ENCODE measurements at places on chromosomes 5 and 9.

DNA sequence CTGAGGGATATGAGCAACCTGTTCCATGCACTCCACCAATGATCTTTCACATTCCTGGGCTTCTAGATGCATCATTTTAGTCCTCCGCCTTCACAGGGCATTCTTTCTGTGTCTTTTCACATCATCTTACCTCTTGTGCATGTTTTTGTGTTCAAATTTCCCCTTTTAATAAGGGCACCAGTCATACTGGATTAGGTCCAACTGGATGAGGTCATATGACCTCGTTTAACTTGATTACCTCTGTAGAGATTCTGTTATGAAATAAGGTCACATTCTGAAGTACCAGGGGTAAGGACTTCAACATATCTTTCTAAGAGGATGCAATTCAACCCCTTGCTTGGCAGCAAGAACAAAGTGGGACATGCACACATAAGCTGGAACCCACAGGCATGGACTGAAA is 335.3 kb upstream of the TLE4 start:
- no peak overlapping the region for H3K27ac ChIP-seq
- no peaks in the 10 kb centered on the region for H3K36me3 ChIP-seq
- no peaks in the 10 kb centered on the region for H3K4me1 ChIP-seq
- no peak overlapping the region for H3K4me3 ChIP-seq

GRCh38 chr9:135667463-135668001 is 4.4 kb downstream of the LCN9 start:
- no peaks in the 10 kb centered on the region for H3K36me3 ChIP-seq
- H3K27ac ChIP-seq, result no peak overlapping the region
- DNase-seq, result no peak
- no peak overlapping the region for H3K4me3 ChIP-seq

GRCh38 chr9:103025796-103026195 is 30.7 kb downstream of the CYLC2 start:
- H3K36me3 ChIP-seq, result no peaks in the 10 kb centered on the region
- no peaks in the 10 kb centered on the region for H3K27me3 ChIP-seq
- H3K4me1 ChIP-seq, result no peaks in the 10 kb centered on the region
- no peak for DNase-seq

DNA sequence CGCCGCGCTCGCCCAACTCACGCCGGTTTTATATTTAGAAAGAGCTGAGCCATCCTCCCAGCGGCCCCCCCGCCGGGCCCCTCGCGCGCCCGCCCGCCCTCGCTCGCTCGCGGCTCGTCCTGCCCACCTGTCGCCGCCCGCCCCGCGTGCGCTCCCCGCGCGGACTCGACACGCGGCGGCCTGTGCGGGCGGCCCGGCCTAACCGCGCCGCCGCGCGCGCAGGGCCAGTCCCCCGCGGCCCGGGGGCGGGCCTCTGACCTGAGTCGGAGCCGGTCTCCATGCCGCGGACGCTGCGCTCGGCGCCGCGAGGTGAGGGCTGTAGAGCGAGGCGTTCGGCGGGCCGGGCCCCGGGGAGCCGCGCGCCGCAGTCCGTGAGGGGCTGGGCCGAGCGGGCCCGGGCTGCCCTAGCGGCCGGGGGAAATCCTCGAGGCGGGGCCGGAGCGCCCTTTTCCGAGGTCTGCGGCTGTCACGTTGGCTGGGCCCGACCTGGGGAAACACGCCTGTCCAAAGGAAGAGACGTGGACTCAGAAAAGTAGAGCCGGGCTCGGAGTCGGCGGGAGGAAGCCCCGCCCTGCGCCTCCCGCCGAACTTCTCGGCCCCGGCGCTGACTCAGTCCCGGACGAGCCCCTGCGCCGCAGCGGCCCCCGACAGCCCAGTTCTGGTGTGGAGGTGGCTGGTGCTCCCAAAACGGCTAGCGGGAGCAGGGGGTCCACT is at the start of gene ECPAS:
Gene ECPAS (minus strand): TSS at position 526 of the 714 bp plus-strand sequence. CDS start 11,465 bp downstream, outside the sequence.
- no peaks in the 10 kb centered on the region for H3K27me3 ChIP-seq
- H3K4me1 ChIP-seq, result peaks cover 8% of the 10 kb centered on the region
- peak; percentile 23 for DNase-seq
- H3K27ac ChIP-seq, result peak within 1 kb of the TSS; percentile 86
- H3K36me3 ChIP-seq, result no peaks in the 10 kb centered on the region
